Calu3 (cell line): ENCODE measurements at places on chromosomes 12 and 14.

DNA sequence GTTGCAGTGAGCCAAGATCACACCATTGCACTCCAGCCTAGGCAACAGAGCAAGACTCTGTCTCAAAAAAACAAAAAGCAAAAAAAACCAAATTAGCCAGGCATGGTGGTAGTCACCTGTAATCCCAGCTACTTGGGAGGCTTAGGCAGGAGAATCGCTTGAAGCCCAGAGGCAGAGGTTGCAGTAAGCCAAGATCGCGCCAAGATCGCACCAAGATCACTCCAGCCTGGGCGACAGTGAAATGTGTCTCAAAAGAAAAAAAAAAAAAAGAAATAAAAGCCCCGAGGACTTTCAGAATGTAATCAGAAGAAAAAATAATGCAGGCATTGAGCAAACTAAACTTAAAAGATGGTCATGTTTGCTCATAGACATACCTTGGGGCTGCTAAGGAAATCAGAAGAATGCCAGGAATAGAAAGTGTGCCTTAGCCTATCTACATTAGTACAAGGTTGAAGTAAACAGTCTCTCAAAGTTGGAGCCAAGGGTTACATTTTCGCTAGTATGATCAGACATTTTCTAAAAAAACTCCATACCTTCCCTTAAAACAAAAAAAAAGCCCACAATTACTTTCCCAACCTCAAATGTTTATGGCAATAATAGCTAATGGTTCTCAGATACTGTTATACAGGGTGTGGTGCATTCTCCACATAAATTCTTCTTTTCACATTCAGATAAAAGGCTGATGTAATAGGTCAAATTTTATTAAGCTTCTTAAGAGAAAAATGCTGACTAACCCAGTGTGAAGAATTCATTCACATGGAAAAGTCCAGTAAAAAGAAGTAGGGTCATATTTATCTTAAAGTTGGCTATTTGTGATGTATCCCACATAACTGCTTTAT, 15.8 kb downstream of the DTD2 start:
- no peak for DNase-seq

- DNase-seq: no peak
Measured at GRCh38 chr12:52670961-52671360, 9.2 kb downstream of the KRT1 start.

DNA sequence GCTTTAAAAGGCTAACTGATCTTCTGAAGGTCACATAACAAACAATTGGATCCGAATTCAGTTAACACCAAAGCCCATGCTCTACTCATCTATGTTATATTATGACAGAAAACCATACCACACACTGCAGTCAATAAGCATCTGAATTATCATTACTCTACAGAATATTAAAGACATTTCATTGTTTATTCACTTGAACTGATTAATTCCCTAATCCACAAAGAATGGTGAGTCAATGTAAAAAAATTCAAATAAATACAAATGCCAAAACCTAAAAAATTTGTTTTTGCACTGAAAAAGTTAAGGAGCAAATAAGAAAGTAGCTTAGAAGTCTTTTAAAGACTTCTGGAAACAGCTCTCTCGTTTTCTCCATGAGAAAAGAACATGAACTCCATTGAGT, 13.7 kb downstream of the NID2 start:
- DNase-seq: no peak

GRCh38 chr12:58413794-58414193, 472.4 kb downstream of the ATP23 start:
- DNase-seq: no peak

DNA sequence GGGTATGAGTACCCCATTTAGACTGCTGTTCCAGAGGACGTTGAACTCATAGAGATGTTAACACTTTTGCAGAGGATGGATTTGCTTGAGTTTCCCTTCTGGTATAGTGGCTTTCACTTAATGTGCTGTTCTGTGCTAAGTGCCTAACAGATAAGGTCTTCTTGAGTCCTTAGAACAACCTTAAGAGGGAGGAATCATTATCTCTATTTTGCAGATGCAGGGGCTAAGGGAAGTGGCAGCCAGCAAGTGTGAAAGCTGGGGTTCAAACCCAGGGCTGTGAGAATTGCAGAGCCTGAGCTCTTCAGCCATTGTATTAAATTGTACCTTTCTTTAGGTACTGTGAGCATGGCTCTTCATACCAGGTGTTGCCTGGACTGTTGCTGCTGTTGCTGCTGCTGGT, 122.1 kb upstream of the NRXN3 start:
- no peak for DNase-seq
